ENCODE measurements at places on chromosomes 6 and 20.

DNA sequence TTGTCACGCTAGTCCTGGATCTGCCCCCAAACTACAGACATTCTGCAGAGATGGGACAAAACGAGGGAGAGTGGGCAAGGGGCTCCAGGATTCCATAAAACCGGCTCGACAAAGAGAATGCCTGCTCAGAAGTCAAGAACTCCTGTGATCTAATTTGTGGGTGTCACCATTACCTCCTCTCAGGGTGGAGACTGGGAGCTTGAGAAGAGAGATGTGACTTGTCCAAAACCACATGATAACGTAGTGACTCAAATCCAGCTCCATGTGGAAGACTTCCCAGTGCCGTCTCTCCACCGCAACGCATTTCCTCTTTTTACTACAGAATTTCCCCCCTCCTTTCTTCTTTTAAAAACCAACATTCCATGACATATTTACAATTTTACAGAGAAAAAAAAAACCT, 44.3 kb downstream of the TRERF1 start:
- DNase-seq: no peak

GRCh38 chr20:38195521-38195920, 30.5 kb upstream of the TGM2 start:
- no peak for DNase-seq

- DNase-seq: no peak
Observed at GRCh38 chr6:159620947-159621346, 72.1 kb downstream of the SOD2 start.

GRCh38 chr6:18842534-18842933, 455.4 kb downstream of the RNF144B start:
- DNase-seq: no peak

DNA sequence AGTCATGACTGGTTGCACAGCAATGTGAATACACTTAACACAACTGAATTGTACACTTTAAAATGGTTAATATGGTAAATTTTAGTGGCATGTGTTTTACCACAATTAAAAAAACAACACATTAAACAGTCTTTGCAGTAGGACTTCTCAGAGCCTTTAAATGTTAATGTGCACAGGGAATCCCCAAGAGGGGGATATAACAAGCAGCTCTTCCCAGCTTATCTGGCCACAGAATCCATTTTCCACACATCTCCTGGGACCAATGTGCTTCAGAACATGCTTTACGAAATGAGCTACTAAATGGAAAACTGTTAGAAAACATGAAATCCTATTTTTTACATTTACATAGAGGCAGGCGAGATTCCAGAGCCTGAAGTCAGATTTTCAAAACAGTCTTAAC, 44.4 kb downstream of the FYN start:
- no peak for DNase-seq

GRCh38 chr6:75752365-75752764, 3.3 kb downstream of the MYO6 start:
- DNase-seq: no peak

- DNase-seq: no peak
Observed at GRCh38 chr20:2816030-2816582, at the start of gene TMEM239. Gene TMEM239 (plus strand): TSS chr20:2816364. CDS start chr20:2816555, 191 bp downstream.

- DNase-seq: no peak
Observed at GRCh38 chr6:1602049-1602713, 7.5 kb upstream of the FOXC1 start.

GRCh38 chr6:32785781-32786533, 22.6 kb upstream of the HLA-DQB2 start:
- no peak for DNase-seq

- no peak for DNase-seq
Observed at GRCh38 chr6:144585217-144585814, 300.2 kb downstream of the UTRN start.

- no peak for DNase-seq
Observed at GRCh38 chr20:8633366-8633765, 435.5 kb upstream of the PLCB4 start.

- no peak for DNase-seq
Observed at GRCh38 chr20:56631990-56632327, 2.9 kb downstream of the TFAP2C start.

DNA sequence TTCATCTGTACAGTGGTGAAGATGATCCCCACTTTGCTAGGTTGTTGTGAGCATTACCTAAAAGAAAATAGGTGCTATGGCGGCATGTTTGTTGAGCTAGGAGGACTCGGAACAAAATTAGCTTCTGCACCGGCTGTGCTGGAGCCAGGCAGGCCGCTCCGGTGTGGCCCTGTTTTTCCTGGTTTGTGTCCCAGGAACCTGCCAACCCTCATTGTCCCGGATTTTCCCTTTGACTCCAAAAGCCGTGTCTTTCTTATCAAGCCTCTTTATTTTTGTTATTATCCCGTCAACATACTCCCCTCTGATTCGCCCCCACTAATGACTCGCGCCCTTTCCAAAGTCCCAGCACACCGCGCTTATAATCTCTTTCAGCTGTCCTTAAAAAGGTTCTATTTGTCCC, 117.0 kb downstream of the MYLK4 start:
- no peak for DNase-seq

- DNase-seq: no peak
Observed at GRCh38 chr6:80939898-80940297, 812.6 kb downstream of the TENT5A start.

- no peak for DNase-seq
Observed at GRCh38 chr6:33679761-33680160, 31.7 kb downstream of the UQCC2 start.

GRCh38 chr6:53718597-53719460, 53.3 kb upstream of the KLHL31 start:
- no peak for DNase-seq

DNA sequence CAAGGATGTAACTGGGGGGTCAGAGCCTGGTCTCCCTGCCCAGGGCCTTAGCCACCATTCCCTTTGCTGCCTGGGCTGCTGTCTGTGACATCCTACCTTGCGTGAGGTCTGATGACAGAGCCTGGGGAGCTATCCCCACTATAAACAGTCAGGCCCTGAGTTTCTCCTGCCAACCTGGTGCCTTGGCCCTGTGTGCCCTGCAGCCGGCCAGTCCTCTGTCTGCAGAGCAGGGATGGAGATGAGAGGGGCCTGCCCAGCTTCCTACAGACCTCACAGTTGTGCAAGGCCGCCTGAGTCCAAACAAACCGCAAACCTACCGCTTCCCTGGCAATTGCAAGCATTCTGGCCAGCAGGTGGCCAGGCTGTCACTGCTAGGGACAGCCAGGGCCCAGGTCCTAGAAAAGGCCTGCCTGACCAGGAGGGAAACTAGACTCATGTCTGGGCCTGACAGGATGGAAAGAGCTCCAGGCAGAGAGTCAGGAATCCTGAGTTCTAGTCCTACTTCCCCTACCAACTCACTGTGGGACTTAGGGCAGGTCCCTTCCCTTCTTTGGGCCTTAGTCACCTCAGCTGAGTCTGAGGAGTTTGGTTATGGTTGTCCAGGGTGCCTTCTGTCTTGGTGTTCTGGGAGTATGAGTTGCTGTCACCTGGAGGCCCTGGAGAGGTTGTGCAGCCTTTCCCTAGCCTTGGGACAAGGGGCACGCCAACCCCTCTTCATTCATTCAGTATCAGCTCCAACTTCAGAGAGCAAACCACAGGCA, 86.2 kb downstream of the VEGFA start:
- DNase-seq: no peak

- no peak for DNase-seq
Observed at GRCh38 chr6:89781070-89782034, 38.2 kb downstream of the MDN1 start.

DNA sequence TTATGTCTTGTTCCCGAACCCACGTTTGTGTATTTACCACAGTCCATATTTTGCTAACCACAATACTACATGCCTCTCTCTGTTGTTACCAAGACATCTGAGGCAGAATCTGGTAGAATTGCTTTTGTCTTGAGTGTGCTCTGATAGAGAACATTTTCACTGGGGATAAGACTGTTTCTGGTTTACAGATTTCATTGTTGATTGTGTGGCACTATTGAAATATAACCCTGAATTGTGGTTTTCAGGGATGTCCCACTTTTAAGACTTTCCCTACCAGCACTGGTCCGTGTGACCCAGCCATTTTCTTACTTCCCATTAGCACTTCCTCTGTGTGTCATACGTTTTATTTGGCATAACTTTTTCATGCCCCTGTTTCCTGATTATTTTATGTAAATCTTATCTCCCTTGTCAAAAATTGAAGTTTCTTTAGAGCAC, 12.2 kb downstream of the NCOA7 start:
- DNase-seq: no peak

DNA sequence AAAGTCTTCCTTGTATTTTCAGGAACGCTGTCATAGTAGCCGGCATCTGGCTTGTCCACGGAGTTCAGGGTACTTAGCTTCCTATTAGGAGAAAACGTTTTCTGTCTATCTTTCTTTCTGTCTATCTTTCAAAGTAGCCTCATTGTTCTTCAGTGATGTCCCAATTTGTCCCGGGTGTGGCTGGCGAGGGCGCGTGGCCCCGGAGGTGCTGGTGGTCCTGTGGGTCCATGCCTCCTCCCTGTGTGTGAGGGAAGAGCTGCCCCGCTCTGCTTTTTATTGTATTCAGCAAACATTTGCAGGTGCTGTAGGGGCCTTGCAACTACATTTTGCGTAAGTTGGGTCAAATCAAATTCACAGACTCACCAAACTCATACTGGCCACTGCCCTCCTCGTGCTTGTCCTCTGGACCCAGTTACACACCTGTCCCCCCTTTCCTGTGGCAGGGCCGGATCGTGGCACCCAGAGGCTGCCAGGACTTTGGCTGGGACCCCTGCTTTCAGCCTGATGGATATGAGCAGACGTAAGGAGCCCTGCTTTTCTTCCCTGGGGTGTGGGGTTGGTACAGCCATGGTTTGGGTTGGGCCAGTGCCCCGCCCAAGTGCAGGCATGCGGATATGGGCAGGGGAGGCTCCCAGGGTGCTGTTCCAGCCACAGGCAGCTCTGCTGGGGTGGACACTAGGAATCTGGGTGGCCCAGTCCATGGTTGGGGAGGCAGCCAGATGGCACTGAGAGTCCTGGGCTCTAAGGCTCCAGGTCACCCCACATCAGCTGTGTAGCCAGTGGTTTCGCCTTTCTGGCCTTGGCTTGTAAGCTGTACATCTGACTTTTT, 12.3 kb downstream of the ITPA start:
- no peak for DNase-seq

DNA sequence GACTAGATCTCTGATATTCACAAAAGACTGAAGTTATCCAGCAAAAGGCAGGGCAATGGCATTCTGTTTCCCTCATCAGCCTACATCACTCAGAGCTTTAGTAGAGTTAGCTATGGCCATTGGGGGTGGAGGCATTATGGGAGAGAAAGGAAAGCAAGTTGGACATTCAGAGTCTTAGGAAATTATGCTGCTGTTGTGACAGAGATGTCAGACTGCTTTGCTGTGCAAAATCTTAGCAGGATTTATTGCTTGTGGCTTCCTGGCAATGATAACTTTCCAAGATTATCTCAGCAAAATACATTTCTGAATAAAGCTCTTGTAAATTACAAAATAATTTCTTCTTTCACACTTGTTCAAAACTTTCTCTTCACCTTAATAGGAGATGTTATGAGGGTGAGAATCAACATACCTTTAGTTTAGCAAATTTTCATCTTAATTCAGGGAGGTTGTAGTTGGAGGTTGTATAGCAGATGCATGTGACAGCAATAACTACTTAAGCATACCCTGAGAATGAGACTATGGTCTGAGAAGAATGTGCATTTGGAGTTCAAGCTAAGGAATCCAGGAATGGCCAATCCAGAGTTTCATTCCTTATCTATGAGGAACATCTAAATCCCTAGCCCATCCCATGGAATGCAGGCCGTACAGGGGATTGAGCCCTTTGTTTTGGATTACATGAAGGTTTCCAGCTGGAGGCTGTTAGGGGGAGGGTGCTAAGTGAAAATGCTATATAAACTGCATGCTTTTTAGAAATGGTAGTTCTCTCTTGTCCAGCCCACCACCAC, 179.8 kb downstream of the HAO1 start:
- DNase-seq: no peak

DNA sequence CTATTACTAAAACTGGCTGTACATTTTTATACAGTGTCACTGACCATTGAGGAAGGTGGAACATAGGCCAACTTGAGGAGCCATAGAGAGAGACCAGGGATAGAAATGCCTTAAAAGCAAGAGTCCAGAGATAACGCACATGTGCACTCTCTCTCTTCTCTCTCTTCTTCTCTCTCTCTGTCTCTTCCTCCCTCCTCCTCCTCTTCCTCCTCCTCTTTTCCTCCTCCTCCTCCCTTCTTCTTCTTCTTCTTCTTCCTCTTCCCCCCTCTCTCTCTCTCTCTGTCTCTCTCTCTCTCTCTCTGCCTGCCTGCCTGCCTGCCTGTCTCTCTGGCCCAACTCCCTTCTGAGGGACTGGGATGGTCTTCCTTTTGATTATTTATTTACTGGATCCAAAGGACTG, 16.3 kb upstream of the ADIG start:
- no peak for DNase-seq

DNA sequence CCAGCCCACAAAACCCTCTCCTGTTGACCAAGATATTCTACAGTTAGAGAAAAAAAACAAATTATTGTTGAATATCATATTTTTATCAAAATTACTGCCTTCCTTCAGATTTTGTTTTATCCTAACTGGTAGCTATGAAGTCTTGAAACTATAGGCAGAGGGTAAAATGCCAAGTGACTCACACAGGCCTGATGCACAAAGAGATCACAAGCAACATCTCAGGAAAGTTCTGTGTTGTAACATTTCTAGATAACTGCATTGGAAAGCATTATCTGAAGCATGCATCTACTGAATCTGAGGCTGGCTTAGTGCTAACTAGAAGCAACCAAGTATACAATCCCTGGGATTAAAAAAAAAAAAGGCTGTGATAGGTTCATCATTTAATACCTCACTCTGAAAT, 134.2 kb downstream of the PKHD1 start:
- DNase-seq: no peak

DNA sequence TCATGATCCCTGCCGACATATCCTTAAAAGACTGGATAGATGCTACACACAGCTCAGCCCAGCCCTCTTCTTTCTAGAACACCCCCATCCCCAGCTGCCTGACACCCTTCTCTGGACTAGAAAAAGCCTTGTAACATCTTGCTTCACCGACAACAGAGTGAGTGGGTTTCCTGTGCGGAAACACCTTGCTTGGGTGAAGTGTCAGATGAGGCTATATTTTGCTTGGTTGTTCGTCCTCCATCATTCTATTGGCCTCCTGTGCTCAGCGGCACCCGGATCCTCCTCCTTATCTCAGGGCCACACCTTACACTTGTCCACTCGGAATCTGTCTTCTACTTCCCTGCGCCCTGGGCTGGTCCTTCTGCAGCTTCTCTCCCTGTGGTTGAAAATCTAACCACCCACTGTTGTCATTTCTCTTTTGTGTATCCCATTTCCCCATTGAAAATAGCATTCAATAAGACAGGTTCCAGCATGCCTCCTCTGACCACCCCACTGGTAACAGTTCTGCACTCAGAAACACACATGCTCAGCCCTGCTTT, 101.3 kb upstream of the MLN start:
- peak; percentile 65 for DNase-seq

DNA sequence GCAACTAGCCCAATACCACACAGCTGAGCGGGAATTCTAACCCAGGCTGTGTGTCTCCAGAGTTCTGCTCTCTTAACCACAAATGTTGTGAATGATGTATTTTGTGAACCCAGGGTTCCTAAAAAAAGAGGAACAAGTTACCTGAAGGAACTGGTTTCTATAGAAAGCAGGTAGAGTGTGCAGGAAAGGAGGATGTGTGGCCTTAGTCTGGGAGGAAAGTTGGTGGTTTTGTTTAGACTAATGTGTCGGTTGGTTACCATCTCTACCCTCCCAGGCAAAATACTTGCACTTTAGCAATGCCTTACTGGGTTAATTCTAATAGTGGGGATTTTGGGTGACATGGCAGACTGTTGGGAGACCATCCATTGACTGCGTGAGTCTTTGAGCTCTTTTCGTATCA, 143.3 kb downstream of the SCP2D1 start:
- no peak for DNase-seq

GRCh38 chr6:18424201-18424600, 37.1 kb downstream of the RNF144B start:
- DNase-seq: no peak
